ENCODE measurements at places on chromosomes 3 and 15. TPM values are rescaled to one million over a fixed set of nuclear protein-coding genes. Genes with fewer than 3 reads are reported as not detected.

The APPL1 gene
- total RNA-seq, result 6.9 TPM

- no peak for DNase-seq
These were observed 1039.2 kb downstream of the ROBO1 start for GRCh38 chr3:78728406-78729145.

DNA sequence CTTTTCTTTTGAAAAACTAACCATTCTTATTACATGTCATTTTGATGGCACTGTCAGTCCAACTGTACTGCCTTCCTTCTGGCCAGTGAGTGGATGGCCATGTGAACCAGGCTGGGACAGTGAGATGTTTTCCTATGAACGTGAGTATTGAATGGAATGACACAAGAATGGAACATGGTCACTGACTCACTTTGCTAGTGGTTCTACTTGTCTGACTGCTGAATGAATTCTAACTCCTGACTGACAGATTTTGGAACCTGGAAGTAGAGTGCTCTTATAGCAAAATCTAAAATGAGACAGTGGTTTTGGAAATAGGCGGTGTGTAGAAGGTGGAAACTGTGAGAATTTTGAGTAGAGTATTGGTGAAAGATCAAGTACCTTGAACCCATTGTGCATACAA lies 606.9 kb upstream of the KCNMB2 start:
- no peak for DNase-seq

GRCh38 chr15:57624730-57625129 lies 33.0 kb downstream of the MYZAP start:
- DNase-seq, result no peak

- no peak for DNase-seq
These were observed 26.6 kb downstream of the RFT1 start for GRCh38 chr3:53103397-53104296.

DNA sequence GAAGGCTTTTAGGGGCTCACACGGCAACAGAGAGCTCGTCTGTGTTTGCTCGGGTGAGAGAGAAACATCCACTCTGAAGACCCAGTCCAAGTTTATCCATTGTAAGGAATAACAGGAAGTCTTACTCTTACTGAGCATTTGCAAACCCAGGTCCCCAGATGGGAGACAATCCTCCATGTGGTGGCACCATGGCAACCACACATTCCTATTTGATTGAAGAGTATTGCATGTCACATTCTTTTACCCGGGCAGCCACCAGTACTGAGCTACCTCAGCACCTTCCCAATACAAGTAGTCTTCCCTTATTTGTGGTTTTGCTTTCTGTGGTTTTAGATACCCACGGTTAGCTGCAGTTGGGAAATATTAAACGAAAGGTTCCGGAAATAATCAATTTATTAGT lies 302.9 kb upstream of the RASGRP1 start:
- DNase-seq, result no peak

GRCh38 chr3:126056681-126057500 lies 27.0 kb downstream of the SLC41A3 start:
- DNase-seq, result peak; percentile 17

DNA sequence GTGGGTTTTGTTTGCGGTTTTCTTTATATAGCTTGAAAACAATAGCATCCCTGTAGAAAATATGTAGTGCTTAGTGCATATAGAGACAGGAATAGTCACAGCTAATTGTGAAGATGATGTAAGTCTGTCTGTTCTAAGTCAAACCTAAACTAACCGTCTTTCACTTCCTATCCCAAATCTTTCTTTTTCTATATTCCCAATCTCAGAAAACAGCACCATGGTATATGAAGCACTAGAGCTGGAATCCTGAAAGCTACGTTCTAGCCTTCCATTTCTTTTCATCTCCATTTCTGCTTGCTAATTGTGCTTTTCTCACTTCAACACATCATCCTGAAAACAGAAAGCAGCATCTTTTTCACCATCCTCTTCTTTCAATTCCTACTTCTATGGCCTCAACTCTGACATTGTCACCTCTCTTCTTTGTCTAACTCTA lies 1235.5 kb downstream of the ROBO2 start:
- DNase-seq, result no peak

Data from K562 (cell line).